Nucleus accumbens (tissue), 56 donors: ENCODE measurements at places on chromosomes 7 and 10.

DNA sequence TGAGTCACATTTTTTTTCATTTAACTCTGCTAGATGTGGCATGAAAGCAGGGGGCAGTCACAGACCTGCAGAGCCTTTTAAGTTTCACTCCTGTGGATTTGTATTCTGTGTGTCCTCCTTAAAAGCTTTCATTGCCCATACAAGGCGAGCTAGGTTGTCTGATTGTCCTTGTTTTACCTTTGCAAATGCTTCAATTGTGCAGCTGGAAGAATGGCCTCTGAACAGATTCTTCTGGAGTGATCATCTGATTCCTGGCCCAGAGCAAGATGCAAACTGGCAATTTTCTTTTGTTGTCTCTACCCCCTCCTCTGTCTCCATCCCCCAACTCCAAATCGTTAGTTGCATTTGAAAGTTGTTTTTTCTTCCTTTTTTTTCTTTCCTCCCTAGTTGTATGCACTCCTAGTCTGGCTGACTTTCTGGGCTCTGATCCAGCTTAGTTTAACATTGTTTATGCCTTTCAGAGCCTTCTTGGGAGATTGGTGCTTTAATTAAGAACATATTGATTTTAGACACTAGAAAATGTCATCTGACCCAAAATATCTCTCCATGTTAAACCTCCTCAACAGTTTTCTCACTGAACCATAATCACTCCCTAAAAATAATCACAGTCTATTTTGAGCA, 150.2 kb downstream of the REEP3 start:
- no peak for DNase-seq

DNA sequence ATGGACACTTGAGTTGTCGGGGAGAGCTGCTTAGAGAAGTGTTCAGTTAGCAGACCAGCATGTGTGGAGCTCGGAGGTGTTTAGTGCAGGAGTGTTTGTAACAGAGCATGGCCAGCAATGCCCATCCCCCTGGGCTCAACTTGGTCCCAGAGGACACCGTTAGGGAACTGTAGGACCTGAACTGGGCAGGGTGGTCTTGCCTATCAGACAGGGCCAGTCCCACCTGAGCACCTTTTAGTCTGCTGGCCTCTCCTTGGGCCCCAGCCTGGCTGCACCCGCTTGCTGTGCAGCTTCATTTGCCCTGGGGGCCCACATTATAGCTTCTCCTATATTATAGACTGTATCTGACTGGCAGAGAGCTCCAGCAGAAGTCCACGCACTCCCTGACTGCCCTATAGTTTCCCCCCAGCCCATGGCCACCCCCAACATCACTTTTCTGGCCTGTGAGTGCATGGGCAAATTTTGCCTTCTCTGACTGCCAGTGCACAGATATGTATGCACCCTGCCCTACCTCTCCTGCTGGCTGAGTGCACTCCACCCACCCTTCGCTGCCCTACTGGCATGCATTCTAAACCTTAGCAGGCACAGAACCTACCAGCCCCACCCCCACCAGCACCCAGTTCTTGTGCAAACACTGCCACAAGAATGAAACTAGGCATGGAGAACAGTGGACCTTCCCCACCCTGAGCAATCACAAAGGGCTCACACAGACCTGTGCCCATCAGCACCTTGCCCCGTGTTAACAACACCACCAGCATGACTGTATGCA, 1030.6 kb upstream of the GHITM start:
- DNase-seq = no peak

GRCh38 chr7:90536449-90536848, 59.7 kb upstream of the CDK14 start:
- no peak for DNase-seq

DNA sequence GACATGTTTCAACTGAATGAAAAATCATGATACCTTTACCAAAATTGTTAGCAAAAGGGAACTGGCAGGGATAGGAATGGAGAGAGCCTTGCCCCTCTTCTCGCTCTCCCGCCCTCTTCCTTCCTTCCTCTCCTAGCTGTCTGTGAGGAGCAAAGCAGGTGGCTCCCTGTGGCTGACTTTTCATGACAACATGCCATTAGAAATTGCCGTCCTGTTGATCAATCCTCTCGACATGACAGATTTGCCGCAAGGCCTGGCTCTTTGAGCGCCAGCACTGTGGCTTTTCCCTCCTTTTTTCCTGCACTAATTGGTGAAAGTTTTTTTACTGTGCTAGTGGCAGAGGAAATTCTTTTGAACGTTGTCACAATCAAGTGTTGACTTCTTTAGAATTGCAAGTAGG, 171.1 kb downstream of the TCF7L2 start:
- no peak for DNase-seq

DNA sequence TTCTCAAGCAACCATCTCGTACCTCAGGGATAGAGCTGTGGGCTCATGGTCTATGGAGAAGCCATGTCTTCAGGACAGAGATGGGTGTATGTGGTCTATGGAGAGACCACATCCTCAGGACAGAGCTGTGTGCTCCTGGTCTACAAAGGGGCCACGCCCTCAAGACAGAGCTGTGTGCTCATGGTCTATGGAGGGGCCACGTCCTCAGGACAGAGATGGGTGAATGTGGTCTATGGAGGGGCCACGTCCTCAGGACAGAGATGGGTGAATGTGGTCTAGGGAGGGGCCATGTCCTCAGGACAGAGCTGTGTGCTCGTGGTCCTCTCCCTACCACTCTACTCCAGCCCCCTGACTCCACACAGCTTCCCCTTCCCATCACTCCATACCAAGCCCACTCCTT, 117.8 kb downstream of the WDR37 start:
- DNase-seq = no peak

DNA sequence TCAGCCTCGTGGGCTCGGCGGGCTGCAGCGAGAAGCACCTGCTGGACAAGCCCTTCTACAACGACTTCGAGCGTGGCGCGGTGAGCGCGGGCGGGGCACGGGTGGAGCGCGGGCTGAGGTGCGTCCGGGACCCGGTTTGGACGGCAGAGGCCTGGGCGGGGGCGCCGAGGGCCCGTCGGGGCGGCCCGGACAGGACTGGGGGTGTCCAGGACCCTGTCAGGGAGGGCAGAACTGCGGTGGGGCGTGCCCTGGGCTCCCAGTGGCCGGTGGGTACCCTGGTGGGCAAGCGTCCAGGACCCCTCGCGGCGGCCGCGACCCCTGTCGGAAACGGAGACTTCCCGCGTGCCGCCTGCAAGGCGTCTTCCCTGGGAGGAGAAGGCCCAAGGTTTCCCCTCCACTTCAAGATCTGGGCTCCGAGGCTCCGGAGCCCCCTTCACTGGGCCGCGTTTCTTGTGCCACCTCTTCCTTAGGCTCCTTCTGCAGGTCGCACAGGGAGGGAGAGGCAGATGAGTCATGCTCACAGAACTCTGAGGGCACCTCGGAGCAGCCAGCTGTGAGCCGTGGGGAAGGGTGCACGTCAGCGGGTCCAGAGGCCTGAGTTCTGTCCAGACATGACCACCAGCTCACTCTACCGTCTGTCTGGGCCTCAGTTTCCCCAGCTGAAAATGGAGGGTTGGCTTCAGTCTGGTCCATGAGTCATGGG, 485 bp downstream of the ALOX5 start:
- no peak for DNase-seq

DNA sequence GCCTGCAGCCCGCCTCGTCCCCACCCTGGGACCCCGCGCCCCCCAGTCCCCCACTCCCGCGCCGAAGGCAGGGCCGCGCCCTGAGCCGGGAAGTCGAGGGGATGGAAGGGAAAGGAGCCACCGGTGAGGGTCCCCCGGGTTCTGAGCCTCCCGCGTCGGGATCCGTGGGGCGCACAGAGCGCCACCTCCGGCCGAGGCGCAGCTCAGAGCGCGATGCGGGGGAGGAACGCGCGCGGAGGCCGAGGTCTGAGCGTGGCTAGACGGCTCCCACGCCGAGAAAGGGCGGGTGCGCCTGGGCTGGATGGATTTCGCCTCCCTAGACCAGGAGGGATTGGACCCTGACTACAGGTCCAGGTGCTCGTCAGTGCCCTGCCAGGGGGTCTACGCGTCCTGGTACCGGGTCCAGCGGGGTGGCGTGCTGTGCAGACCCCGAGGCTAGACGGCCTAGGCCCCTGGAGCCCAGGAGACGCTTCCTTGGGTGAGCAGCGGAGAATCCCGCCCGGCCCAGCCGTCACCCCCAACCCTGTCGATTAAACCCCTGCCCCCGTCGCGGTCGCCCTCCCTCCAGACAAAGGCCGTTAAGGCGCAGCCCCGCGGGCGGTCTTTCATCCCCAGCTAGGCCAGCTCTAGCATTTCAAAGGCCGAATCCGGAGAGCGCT, 986 bp upstream of the PDGFA start:
- DNase-seq = peak; percentile 21

DNA sequence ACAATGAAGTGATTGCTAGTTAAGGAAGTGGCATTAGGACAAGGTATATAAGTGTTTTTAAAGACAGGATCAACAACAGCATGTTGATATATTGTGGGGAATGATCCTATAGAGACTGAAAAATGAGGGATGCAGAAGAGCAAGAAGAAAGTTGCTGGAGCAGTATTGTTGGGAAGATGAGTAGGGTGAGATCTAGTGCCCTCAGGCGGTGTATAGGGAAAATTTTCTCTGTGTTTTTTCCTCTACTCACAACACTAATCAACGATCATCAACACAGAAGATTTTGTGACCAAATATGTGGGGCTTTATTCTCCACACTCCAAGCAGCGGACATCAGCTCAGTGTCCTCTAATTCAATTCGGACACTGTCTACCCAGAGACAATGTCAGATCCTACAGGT, 9.6 kb upstream of the PTTG1IP2 start:
- DNase-seq = no peak

DNA sequence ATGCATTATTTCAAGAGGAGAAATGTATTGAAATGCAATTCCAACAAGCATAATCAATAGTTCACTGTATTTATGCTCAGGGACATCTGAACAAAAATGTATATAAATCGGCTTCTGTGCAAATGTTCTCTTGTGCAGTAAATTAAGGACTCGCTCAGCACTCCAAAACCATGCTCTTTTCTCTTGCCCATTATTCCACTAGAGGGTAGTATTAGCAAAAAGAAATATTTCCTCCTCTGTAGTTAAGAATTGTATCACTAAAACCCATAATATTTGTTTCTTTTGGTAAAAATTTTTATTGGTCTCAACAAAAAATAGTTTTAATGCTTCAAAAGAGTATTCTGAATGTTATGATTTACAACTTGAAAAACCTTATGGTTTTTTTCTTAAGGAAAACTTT, 803.1 kb downstream of the PCDH15 start:
- DNase-seq = no peak

GRCh38 chr10:112517451-112517862, 70.4 kb downstream of the VTI1A start:
- no peak for DNase-seq

DNA sequence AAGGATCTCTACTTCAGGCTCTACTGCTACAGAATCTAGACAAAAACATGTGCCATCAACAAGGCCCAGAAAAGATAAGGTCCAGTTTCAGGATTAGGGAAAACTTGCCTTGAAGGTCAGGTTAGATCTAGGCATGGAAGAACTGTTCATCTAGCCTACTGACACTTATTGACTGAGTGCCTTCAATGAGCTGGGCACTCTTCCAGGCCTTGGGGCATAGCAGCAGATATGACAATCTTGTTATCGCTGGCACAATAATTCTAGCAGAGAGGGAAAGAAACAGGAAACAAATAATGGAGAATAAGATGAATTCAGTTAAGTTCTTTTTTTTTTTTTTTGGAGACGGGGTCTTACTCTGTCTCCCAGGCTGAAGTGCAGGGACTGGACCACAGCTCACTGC, 71.6 kb downstream of the ADCYAP1R1 start:
- no peak for DNase-seq

DNA sequence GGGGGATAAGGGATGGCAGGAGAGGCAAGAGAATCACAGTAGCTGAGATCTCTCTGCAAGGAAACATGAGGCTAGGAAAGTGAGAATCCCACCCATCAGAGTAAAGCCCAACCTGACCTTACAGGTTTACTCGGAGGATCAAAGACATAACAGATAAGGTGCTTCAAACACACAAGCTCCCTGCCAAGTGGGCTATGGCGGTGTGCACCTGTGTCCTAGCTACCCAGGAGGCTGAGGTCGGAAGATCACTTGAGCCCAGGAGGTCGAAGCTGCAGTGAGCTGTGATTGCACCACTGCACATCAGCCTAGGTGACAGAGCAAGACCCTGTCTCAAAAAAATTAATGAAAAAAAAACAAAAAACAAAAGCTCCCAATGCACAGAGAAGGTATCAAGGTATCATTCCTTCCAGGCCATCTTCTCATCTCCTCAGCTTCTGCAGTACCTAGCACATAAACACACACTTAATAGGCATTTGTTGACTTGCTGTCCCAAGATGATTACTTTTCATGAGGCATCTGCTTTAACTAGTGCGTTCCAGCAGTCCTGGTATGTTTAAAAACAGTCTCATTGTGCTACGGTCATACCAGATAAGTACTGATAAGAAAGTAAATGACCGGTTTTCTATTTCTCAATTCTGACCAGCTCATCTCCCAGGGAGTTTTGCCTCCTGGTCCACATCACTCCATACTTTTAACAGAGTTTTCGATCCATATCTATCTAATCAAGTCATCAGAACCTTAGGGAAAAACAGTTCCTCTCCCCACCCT, 13.3 kb downstream of the GNA12 start:
- no peak for DNase-seq

DNA sequence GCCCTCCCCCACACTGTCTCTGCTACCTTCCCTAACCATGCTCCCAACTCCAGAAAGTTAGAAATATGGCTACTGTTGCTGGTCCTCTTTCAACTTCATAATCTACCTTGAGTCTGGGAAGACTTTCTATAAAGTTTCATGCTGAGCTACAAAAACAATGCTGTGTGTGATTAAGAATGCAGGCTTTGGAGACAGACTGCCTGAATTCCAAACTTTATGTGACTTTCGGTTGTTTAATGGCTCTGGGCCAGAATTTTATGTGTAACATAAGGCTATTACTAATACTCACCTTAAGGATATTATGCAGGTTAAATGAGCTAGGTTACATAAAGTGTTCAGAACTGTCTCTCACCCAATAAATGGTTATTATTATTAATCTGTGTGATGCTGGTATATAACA, 19.1 kb downstream of the BET1 start:
- no peak for DNase-seq

DNA sequence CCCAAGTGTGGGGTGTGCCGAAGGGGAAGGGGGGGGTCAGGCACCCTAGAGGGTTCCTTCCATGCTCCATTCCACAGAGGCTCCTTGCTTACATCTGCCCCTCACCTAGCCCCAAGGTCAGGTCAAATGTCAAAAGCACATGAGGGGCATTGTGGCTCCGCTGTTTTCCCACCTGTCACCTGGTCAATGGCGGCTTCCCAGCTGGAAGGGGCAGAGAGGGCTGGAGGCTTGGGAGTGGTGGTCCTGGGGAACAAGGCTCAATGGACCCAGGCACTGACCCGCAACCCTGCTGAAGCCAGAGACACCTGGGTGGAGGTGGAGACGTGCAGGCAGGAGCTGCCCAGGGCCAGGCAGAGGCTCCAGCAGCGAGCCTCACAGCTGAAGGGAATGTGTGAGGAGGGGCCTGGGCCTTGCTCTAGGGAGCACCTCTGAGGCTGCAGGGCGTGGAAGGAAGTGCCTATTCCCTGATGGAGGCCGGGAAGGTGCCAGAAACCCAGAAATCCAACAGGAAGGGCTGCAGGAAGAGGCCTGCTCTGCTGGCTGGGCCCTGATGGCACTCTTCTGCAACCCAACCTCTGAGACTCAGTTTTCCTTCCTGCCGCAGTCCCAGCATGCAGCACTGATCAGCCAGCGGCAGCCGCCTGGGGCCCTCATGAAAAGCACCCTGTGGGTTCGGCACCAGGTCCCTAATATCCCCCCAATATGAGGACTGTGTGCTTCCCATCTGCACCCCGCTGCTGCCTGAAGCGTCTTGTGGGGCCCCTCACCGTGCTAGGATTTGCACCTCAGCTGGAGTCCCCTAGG, 16.0 kb downstream of the RASGEF1A start:
- DNase-seq = no peak
